ENCODE measurements at places on chromosomes 3 and 15.

DNA sequence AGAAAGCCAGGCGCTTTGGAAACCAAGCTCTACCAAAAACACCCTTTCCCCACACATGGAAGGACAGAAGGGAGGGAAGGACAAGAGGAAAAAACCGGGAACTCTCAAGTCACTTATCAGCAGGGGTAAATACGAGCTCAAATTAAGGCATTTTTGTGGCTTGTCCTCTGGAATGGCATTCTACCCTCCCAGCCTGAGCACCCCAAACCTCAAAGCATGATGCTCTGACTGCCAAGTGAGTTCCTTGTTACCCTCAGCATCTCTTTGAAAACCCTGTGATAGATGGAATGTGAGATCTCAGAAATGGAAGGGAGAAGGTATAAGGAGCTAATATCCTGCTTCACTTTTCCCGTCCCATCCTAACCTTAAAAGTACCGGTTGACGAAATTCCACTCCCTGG, 8.1 kb upstream of the CSPG5 start:
- DNase-seq, result no peak

GRCh38 chr3:16369885-16370284, 104.9 kb downstream of the OXNAD1 start:
- peak; percentile 47 for DNase-seq

DNA sequence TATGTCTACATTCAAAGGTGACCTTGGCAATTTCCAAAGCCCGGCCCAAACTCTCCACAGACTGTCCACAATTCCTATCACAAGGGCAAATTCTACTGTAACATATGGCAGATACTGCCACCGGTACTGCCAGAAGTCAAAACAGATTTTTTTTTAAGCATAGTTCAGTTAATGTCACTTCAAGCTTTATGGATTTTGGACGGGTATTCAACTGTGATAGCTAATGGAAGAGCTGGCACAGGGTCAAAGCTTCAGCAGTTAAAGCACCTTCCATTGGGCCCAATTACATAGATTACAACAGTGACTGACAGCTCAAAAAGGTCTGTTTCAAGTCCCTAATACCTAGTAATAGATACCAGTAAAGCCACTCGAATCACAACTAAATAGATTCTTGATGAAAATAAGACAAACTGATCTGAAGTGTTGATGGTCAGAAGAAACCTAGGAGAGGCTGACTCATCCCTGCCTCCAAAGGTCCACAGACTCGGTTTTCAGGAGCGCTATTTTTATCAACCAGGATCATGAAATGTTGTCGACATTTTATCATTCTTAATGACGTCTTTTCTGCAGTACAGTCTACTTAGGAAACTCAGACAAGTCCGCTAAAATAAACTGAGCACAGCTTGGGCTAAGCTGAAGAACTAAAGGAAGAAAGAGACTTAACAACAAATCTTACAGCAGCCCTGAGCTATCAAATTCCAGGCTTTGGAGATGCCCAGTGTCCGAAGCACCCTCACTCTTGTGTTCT, 38.7 kb downstream of the ANXA2 start:
- DNase-seq, result no peak

- peak; percentile 1 for DNase-seq
Measured at GRCh38 chr15:59691194-59691805, 2.2 kb upstream of the BNIP2 start.

GRCh38 chr15:100457201-100457600, 71.5 kb downstream of the CERS3 start:
- no peak for DNase-seq
